ENCODE measurements at places on chromosomes 6 and 20.

DNA sequence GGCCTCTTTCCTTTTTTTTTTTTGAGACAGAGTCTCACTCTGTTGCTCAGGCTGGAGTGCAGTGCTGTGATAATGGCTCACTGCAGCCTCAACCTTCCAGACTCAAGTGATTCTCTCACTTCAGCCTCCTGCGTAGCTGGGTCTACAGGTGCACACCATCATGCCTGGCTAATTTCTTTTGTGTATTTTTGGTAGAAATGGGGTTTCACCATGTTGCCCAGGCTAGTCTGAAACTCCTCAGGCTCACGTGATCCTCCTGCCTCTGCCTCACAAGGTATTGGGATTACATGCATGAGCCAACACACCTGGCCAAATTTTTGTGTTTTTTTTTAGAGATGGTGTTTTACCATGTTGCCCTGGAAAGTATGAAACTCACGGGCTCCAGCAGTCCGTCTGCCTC lies 29.3 kb downstream of the SRC start:
- DNase-seq: no peak

- DNase-seq: no peak
Observed at GRCh38 chr6:139868576-139868975, 494.1 kb upstream of the CITED2 start.

DNA sequence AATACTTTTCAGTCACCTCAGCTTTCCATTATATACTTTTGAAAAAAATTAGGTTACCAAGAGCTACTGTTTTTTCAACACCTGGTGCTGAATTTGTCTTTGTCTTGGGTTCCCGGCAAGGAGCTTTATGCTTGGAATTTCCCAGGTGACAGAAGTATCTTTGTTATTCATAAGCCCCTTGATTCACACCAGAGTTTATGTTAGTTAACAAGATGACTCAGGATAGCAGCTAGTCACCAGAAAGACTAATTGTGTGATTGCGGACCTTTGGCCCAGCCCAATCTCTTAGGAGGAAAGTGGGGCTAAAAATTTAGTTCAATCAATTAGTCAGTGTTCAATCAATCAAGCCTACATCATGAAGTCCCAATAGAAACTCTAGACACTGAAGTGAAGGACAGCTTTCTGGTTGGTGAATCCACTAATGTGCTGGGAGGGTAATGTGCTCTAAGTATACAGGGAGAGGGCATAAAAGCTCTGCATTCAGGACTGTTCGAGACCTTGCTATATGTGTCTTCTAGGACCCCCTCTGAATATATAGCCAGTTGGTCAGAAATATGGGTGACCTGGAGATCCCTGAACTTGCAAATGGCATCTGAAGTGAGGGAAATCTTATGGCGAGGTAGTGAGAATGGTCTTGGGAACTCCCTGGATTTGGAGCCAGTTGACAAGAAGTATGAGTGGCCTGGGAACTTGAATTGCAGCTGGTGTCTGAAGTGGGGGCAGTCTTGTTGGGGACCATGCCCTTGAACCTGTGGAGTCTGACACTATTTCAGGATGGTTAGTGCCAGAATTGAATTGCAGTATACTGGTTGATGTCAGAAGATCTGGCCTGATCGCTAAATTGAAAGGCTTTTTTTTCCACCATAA lies 16.2 kb downstream of the TMEM30A start:
- no peak for DNase-seq

- DNase-seq: no peak
Observed at GRCh38 chr6:16295060-16295459, 56.7 kb downstream of the GMPR start.

Data from KG1 (cell line).